ENCODE measurements at places on chromosomes 16 and 17. TPM values are rescaled to one million over a fixed set of nuclear protein-coding genes. Genes with fewer than 3 reads are reported as not detected.

DNA sequence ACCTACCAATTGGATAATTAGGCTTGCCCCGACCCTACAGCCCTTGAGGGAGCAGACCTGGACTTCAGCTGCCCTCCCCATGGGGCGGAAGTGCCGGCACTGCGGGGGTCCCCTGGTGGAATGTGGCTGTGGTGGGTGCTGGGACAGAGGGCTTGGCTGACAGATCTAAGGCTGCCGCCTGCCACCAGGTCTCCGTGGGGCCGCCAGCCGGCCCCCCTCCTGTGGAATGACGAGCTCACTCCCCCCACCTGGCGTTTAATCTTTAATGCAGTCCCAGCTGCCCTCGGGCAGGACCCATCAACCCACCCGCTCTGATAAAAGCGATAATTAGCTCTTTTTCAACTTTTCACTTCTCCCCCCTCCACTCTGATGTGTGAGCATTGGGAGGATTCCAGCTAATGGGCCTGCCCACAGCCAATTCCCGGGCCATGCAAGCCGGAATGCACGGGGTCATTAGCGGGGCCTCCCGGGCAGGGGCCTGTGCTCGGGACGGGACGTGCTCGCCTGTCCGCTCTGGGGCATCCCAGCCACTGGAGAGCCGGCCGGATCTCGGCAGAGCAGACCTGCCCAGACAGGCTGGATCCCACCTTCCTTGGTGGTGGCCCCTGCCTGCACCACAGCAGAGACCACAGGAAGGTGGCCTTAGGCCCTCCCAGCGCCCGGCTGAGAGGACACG is 28.3 kb upstream of the GOSR2 start:
- no peak for DNase-seq

DNA sequence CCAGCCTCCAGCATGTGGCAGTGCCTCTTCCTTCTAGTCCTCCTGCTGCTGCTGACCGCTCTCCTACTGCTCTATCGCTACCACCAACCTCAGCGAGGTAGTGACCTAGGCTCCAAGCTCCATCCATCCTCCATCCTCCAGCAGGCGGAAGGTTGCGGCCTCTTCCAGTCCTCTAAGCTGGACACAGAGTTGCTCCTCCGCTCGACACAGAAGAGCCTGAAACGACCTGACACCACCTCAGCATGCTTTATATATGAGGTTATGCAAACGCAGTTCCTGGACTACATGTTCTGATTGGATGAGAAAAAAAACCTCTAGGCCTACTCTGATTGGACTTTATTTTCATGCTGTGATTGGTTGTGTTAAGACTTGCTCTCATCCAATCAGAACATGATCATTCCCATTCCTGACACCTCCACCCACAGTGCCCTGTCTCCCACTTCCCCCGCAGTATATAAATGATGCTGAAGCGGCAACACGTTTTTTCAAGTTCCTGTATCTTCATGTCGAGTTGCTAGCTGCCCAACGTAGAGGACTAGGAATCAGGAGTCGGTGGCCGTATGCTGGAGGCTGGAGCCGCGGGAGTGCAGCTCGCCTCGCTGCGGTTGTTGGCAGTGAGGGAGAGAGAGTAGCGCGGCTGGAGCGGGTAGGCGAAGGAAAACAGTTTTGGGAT is 398.1 kb downstream of the KCNJ18 start:
- DNase-seq = no peak

GRCh38 chr16:23523876-23524385 is 13.6 kb upstream of the GGA2 start:
- no peak for DNase-seq

GRCh38 chr16:87951552-87952538 is 611 bp downstream of the BANP start:
- no peak for DNase-seq

- DNase-seq = peak; percentile 59
Observed at GRCh38 chr16:28596840-28597691, at the start of gene SULT1A2. Gene SULT1A2, minus strand, starts transcription at chr16:28597050. Its CDS starts 1,120 bp downstream, at chr16:28595930.

DNA sequence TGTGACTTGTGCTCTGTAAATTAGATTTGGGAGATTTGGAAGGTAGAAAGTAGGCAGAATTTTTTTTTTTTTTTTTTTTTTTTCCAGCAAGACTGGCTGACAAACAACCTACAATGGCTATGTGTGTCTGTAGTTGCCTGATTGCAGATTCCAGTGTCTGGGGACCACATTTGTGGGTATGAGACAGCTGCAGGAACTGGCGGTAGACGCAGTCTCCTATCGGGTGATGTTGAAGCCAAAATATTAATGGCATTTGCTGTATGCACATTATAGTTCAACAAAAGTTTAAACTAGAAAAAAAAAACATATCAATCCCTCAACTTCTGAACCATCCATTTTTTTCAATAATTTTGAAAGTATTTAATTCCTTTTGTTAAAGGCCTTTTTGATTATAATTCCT is 665.2 kb downstream of the TOX3 start:
- DNase-seq = no peak

GRCh38 chr17:59651346-59651745 is 31.7 kb downstream of the CLTC start:
- DNase-seq = no peak

GRCh38 chr16:89114159-89114981 is 20.7 kb downstream of the ACSF3 start:
- DNase-seq = peak; percentile 82

DNA sequence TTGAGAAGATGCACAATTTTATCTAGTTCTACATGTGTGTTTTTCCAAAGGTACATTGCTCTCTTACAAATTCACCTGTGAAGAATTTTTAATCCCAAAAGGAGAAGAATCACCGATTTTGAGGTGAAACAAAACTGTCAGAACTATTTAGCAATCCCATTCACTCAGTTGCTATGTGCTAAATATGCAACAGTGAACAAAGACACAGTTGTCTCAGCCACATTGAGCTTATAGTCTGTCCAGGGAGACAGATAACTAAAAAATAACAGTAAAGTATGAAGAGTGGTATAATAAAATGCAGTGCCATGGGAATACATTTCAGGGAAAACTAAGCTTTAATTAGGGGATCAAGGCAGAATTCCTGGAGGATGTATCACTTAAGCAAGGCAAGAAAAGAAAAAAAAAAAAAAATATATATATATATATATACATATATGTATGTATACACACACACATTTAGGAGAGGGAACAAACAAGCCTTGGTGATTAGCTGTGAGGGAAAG is 110.4 kb downstream of the SPAG9 start:
- no peak for DNase-seq

DNA sequence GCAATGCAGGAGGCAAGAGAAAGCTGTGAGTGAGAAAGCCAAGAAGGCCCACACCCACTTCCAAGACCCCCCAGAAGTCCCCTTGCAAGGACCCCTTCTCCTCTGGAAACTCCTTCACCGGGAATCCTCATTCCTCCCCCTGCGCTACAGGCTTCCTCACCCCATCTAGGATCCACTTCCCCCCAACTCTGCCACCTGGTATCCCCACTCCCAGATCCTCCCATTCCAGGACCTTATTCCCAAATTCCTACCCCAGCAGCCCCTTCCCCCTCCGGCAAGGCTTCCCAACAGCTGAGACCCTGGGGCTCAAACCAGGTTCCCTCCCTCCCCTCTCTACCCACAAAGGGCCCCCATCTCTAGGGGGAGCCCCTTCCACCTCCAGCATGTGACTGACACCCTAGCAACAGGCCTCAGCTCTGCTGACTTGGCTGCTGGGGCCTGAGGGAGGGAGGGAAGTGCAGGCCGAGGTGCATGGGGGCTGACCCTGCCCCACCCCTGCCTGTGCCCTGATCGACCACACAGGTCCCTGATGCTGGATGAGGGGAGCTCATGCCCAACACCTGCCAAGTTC is 2.1 kb downstream of the HSF4 start:
- DNase-seq = no peak

GRCh38 chr17:31787857-31788570 is 71.0 kb downstream of the COPRS start:
- no peak for DNase-seq

DNA sequence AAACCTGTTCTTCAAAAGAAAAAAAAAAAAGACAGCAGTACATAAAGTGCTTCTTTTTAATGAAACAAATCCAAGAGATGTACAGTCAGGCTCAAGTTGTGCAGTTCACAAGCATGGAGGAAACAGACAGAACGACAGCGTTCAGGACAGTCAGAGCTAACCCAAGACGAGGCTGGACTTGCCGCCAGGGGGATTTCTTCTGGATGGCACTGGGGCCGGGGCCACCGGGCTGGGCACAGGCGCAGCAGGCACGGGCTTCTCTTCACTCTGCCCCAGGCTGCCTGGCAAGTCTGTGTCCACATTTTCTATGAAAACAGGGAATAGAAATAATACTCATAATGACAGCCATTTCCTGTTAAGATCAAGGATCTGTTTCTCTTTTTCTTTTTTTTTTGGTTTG is 4.4 kb upstream of the NT5C start:
- DNase-seq = peak; percentile 36

GRCh38 chr16:6446370-6446769 is 886.3 kb upstream of the RBFOX1 start:
- DNase-seq = no peak

GRCh38 chr17:5380491-5381135 is 38.8 kb downstream of the NUP88 start:
- no peak for DNase-seq

DNA sequence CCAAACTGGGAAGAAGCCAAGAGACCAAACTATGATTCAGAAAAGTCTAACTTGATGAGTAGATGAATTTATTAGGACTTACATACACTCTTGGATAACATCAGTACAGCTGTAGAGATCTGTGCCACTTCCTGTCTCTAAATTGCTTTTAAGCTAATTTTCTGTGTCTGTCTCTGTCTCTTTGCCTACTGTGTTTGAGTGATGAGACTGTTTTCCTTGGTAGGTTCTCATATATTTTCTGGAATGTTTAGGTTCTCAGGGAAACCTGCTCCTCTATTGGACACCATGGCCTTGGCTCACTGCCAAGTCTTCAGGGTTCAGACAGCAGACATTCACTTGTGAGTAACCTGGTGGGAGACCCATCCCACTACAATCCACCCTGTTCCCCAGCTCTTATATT is 103.5 kb upstream of the KIF2B start:
- no peak for DNase-seq

- no peak for DNase-seq
Observed at GRCh38 chr17:2735896-2736295, 13.6 kb downstream of the CCDC92B start.

DNA sequence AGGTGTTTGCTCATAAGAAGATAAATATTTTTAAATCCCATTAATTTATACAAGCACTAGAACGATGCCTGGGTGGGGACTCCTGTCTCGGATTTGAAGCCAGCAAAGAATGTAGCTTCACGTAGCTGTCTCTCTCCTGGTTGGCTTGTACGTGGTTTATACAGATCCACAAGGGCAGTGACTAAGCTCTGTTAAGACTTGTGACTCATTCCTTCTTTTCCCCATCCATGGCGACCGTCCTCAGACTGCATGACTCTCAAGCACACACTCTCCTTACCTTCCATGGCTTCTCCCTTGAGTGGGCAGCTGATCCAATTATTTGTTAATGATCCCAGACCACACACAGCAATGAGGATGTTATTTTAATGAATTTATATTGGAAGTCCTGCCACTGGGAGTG is 679.7 kb upstream of the SOX9 start:
- DNase-seq = no peak

DNA sequence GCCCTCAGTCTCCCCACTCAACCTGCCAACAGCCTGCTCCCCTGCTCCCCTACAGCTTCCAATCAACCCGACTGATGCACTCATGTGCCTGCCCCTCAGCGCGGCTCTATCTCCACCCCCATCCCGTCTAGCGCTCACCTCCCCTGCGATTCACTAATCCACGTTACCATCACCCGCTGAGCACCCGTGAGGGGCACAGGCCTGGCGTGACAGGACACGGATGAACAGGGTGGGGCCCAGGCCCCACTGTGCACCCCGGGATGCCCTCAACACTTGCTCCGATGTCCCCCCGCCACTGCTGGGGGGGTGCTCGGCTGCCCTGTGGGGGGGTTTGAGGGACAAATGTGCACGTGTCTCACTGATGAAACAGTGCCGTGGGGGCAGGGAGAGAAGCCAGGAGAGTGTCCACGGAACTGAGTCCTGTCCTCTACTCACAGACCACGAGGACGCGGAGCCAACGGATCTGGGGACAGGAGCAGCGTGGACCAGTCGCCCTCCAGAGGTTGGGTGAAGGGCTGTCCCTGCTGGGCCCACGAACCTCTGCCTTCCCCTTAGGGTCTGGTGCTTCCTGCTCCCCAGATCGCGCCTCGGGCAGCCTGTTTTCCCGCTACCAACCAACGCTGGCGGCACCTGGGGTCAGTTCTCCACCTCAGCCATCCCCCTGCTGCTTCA is 66.7 kb downstream of the RPH3AL start:
- peak; percentile 55 for DNase-seq

The CENPX gene
- 91.8 TPM for polyA plus RNA-seq

The CFAP97D1 gene
- not detected for polyA plus RNA-seq

Measured in spleen (tissue), 13 donors.